ENCODE measurements at places on chromosomes 6 and 20.

DNA sequence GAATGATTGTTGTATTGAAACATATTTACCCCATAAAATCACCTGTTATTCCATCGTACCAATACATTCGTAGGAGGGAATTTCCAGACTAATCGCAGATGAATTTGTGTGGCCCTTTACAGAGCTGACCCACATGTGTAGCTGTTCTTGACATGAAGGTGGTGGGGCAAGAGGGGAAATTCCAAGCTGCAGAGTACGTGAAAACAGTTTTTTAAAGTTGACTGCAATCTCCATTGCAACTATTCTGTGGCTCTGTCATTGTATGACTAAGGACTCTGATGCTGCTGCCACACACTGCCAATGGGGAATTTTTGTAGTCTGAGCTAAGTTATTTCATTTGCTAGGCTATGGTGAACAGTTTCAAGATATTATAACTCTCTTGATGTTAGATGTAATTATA is 46.4 kb upstream of the ADTRP start:
- DNase-seq: peak; percentile 7

- no peak for DNase-seq
These were observed 54.4 kb downstream of the JAG1 start for GRCh38 chr20:10619427-10619826.

- no peak for DNase-seq
These were observed 13.3 kb upstream of the ITPR3 start for GRCh38 chr6:33607784-33608161.

GRCh38 chr6:42402184-42402583 is 49.5 kb downstream of the TRERF1 start:
- peak; percentile 49 for DNase-seq

- no peak for DNase-seq
These were observed 805 bp downstream of the MSH5 start for GRCh38 chr6:31740397-31741223.

DNA sequence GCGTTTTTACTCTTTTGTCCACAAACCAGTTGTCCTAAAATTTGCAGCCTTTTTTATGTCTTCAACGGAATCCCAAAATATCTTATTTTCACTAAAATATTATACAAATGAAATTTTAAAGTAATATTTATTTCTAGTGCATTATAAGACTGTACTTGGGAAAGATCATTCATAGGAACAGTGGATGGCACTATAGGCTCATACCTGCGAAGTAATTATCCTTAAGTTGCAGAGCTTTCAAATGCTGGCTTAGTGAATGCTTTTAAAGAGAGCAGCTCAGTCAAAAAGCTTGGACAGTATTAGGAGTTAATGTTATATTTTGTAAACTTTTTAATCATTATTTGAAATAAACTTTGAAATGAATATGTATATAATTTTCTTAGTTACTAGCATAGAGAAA is 254.9 kb downstream of the CDKAL1 start:
- no peak for DNase-seq

GRCh38 chr6:56555438-56555872 is 87.2 kb downstream of the DST start:
- no peak for DNase-seq

DNA sequence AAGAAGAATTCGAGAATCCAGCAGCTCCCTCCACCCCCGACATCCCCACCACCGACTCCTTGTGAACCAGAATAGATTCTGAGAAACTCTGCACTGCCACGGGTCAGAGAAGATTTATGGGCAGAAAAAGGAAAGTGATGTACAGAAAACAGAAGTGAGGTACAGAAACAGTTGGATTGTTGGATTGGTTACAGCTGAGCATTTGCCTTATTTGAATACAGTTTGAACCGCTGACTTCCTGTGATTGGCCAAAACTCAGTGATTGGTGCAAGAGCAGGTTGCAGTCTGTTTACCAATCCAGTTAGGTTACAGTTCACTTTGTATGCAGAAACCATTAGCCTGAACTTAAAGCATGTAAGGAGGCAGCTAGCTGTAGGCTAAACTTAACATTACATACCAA is 131.2 kb upstream of the HDDC2 start:
- no peak for DNase-seq

- no peak for DNase-seq
These were observed 14.9 kb downstream of the NEDD9 start for GRCh38 chr6:11217360-11218101.

DNA sequence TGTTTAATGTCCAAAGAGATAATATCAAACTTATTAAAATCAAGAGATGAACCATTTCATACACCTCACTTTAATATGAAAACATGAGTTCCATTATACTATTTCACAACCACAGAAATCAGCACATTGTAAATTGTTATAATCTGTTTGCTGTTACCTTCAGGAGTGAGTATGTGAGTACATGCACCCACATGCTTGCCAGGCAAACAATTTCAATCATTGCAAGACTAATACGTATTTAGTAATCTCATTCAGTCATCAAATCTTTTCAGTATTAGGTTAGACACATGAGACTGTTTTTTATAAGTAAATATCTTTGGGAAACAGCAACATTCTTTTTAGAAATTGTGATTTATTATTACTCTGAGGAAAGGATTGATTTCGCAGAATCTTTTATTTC is 9.3 kb upstream of the EPM2A start:
- no peak for DNase-seq

DNA sequence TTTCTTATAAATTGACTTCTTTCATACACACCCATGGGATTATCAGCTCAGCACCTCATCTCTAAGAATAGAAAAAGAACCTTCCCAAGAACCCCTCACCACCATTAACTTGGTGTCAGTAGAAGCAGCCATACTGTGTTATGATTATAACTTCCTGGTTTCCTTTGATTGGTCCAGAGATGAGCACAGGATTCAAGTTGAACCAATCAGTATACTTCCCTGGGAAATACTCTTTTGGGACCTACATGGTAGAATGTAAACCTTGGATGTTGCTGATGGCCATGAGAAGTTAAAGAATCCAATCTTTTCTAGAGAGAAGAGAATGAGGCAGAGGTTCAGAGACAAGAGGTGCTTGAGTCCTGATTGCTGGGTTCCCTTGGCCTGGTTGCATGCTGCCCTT is 190.8 kb downstream of the BMP7 start:
- DNase-seq: no peak

- DNase-seq: no peak
These were observed 83.4 kb downstream of the ELOVL4 start for GRCh38 chr6:79864001-79864400.

- DNase-seq: no peak
These were observed 206.0 kb downstream of the ERMARD start for GRCh38 chr6:169957351-169957963.
